ENCODE measurements at places on chromosomes 3 and 15.

GRCh38 chr15:33022629-33023028 lies 171.9 kb downstream of the FMN1 start:
- DNase-seq: no peak

GRCh38 chr3:119304201-119304713 lies 10.1 kb downstream of the ARHGAP31 start:
- no peak for DNase-seq

GRCh38 chr3:177196456-177197040 lies 734 bp downstream of the TBL1XR1 start:
- peak; percentile 59 for DNase-seq

GRCh38 chr15:71273731-71274447 lies 158.6 kb downstream of the THSD4 start:
- DNase-seq: no peak

- no peak for DNase-seq
Measured at GRCh38 chr3:82020282-82020681, 258.8 kb upstream of the GBE1 start.

DNA sequence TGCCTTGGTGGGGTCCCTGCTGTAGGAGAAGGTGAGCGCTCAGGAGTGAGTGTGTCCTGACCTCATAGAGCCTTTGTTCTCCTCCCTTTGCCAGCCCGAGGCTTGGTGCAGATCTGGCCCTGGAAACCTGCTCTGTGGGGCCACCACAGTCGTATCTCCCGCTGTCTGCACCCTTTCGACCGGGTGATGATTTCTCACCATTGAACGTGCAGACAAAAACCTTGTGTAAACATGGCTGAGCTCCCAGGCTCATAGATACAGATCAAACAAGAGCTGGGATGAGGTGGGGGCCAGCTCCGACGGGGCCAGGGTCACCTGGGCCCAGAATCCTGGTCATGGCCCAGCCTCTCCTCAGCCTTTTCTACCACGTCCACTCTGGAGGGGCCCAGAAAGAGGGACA lies 34.6 kb upstream of the ESYT3 start:
- DNase-seq: no peak

GRCh38 chr3:170054204-170054603 lies 16.4 kb downstream of the GPR160 start:
- no peak for DNase-seq

DNA sequence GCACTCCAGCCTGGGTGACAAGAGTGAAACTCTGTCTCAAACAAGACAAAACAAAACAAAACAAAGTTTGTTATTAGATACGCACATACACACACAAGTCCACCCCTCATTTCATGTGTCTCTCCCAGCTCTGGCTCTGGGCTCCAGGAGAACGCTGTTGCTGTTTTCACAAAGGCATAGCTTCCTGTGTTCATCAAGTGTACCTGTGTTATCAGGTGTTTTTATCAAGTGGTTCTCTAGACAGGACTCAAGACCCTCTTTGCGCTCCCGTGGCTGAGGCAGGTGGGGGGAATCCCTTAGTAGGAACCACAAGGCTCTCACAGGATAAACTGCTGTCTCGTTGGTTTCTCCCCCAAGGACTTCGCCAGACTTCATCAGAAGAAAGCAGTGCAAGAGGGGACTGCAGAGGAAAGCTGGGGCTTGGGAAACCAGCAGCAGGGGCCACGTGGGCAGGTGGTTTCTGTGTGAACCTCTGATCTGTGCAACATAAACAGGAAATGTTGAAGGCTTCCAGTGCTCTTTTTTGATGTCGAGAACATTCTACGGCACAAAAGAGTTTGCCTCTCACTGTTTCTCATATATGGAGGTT lies 6.9 kb upstream of the PPP1R2 start:
- no peak for DNase-seq

- no peak for DNase-seq
Measured at GRCh38 chr3:32901005-32901932, 50.2 kb upstream of the CCR4 start.

DNA sequence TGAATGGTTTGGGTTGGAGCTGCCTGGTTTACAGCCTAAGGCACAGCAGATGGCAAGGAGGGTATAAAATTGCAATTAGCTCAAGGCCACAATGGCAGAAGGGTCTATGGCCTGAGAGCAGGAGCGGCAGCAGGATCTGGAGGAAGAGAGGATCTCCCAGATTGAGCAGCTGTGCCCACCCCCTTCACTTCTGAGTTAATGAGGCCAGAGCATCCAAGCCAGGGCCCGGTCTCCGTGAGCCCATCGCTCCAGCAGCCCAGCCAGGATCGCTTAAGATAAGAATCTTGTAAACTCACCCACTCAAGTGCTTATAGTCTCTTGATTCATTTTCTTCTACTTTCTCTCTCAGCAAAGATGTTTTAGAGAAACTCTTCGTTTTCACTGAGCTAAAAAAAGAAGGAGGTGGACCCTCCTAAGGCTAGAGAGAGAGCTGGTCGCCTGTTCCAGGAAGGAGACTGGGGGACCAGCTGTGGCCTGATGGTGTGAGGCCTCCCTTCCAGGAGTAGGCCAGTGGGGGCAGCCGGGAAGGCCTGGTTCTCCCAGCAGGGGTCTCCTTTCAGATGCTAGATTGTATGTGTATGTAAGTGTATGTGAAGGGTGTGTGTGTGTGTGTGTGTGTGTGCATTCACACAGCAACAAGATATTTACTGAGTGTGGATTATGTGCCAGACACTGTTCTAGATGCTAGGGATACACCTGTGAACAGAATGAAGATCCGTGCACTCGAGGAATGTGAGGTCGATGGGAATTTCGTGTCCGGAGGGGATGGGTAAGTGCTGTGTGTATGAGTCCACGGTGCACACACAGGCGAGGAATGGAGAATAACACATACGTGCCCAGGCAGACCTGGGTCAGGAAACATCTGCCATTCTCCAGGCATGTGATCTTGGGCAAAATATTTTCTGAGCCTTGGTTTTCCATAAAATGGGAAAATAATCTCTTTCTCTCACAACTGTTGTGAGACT lies 18.6 kb downstream of the MAGEF1 start:
- no peak for DNase-seq

GRCh38 chr15:77527831-77528231 lies 104.9 kb downstream of the LINGO1 start:
- no peak for DNase-seq

DNA sequence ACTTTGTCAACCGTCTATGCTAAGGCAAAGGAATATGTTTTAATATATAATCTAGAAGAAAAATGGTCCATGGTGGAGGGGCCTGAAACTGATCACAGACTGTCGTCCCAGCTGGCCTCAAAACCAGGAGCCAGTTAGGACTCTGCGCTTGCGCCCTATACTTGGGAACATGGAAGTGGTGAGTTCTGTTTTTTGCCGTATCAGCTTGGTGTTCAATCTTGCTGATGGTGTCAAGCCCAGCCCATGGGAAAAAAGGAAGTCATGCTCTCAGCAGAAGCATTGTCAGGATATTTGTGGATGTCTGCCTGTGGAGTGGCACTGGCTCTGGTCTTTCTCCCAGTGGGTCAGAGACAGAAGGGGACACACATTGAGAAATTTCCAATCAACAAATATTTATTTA lies 342.0 kb upstream of the CTDSPL start:
- DNase-seq: no peak

DNA sequence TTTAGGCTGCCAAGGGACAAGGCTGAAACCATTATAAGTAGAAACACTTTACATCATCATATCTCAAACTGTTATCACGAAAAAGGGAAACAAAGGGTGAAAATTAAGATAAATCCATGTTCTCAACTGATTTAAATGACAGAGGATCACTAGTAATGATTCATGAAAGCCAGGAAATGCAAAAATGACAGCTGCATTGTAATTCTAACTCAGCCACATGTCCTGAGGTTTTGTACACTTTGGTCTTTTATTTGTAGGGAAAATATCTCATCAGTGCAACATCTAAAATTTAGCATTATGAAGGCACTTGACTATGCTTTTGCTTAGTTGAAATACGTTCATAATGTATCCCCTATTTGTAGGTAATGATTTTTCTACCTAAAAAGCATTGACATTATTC lies 379.7 kb downstream of the TIGIT start:
- no peak for DNase-seq

DNA sequence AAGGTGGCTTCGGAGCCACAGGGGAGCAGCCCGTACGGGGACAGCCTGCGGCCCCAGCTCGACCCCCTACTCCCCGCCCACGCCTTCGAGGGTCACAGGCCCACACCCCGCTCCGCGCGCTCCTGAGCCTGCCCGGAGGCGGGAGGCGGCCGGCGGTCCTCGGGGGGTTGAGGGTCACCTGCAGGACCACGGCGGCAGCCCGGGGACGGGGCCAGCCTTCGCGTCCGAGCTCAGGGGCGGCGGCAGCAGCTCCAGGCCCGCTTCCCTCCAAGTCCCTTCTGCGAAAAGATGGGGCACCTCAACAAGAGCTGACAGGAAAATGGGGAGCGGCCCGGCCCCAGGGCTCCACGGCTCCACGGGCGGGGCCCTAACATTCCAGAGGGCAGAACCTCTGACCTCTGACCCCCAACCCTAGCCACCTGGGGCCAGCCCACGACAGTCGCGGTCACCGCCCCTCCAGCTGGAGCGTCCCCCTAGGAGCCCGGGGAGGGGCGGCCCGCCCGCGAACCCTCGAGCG lies 428 bp downstream of the LYSMD4 start:
- peak; percentile 57 for DNase-seq

Measured in K562 (cell line).